Stromal cell of bone marrow (primary cell): ENCODE measurements at places on chromosomes 12 and 14.
A peak's percentile ranks its signal among the peaks of the same experiment; 100 is the strongest.

DNA sequence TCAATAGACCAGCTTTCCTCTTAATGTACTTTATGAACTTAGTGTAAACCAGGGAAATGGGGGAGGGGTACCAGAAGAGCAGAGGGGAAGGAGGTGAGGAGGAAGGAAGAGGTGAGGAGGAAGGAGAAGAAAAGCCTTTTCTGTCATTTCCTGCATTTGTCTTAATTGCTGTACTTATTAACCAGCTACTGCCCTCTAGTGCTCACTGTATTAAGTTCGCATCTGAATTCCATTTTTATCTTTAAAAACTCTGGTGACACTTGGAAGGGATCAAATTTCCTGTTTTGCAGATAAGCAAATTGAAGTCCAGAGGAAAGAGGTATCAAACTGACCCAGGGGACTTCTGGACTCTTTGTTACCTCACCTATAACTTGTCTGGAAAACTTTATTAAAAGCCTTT is 22.2 kb downstream of the MANSC1 start:
- DNase-seq, result peak; percentile 50

DNA sequence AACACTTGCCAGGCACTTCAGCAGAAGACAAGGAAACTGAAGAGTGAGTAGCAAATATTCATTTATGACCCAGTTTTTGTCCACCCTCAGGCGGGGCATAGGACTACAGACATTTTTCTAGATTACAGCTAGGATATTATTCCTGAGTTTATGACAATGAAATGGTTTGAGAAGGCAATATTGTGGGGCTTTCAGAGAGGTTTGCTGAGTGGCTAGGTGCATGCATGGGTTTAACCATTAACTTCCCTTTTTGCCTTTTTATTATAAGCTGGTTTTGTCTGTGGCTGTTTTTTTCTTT is 104.0 kb upstream of the BCAT1 start:
- no peak for DNase-seq

- no peak for DNase-seq
Measured at GRCh38 chr14:24542346-24542936, 33.6 kb downstream of the CTSG start.

DNA sequence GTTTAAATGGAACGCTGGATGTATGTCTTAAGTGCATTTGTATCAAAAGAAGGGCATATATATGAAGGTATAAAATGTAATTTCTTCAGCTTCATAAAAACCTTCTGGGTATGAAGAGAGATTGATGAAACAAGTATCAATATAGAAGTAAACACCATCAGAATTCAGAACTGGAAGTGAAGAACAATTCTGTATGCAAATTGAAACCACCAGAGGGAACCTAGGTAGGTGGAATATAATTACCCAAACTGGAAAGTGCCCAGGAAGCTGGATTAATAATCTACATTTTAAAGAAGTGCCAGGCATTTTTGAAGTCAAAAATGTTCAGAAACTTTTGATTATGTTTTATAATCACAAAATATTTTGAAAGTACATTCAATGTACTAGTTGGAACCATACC is 336.2 kb upstream of the GARIN6 start:
- DNase-seq, result no peak

DNA sequence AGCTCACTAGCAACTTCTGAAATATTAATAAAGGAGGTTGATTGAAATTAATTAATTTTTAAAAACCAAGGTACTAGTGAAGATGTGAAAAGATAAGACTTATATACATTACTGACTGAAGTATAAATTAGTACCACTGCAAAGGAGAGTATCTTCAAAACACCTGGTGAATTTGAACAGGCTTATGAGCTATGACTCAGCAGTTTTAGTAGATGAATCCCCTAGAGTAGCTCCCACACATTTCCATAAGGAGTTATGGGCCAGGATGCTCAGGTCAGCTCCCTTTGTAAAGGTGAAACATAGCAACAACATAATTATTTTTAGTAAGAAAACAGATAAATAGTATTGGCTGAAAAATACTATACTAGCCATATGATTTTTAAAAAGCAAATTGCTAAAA is 218.6 kb downstream of the SYT1 start:
- no peak for DNase-seq

GRCh38 chr12:124036657-124037109 is 63.7 kb downstream of the ZNF664 start:
- no peak for DNase-seq

GRCh38 chr14:90553921-90554336 is 157.1 kb downstream of the CALM1 start:
- DNase-seq, result no peak

DNA sequence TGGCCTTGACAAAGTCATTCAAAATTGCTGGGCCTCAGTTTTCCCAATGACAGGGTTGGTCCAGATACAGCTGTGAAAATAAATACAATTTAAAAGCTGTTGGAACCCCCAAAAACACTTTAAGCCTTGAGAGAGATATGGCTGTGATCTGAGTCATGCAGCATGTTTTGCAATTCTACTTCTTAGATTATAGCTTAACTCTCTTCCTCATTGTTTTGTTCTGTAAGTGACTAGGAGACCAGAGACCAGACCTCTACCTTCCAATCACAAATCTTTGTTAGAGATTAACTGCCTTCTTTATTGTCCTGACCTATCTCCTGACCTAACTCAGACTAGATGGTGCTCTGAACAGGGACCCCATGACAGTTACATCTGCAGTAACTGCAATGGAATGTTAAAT is 198.1 kb downstream of the STXBP6 start:
- DNase-seq, result no peak
